ENCODE measurements at places on chromosomes 7 and 10. TPM values are rescaled to one million over a fixed set of nuclear protein-coding genes. Genes with fewer than 3 reads are reported as not detected.

BTBD16 gene
- total RNA-seq, result not detected

- H3K4me1 ChIP-seq, result no peaks in the 10 kb centered on the region
- peak; percentile 20 for DNase-seq
- H3K27ac ChIP-seq, result no peak overlapping the region
- no peaks in the 10 kb centered on the region for H3K36me3 ChIP-seq
- no peaks in the 10 kb centered on the region for H3K27me3 ChIP-seq
Observed at GRCh38 chr7:31782411-31782991, 95.5 kb downstream of the PPP1R17 start.

SLC39A12 gene
- 0.67 TPM for total RNA-seq

GRCh38 chr7:112635742-112636141 lies 154.5 kb downstream of the TMEM168 start:
- H3K36me3 ChIP-seq, result no peaks in the 10 kb centered on the region
- no peak overlapping the region for H3K27ac ChIP-seq
- no peak overlapping the region for H3K4me3 ChIP-seq

Data from GM12878 (cell line).